ENCODE measurements at places on chromosomes 12 and 14. TPM values are rescaled to one million over a fixed set of nuclear protein-coding genes. Genes with fewer than 3 reads are reported as not detected.

Gene CACNA1C
- 1.4 TPM for total RNA-seq

Gene SLC2A3
- total RNA-seq = 16.3 TPM

Gene OLR1
- total RNA-seq = not detected

Gene PIWIL1
- total RNA-seq = not detected

Gene CD163
- not detected for total RNA-seq

Gene SYNE3
- total RNA-seq = 4.5 TPM

Gene PAX9
- 4.4 TPM for total RNA-seq

Gene SLC35F4
- not detected for total RNA-seq

Gene ABCC9
- not detected for total RNA-seq

Gene SELPLG
- total RNA-seq = 25.3 TPM

Gene SLC5A8
- not detected for total RNA-seq

Gene EML5
- 5.2 TPM for total RNA-seq

Gene GPR68
- total RNA-seq = 0.84 TPM

Gene KCNC2
- not detected for total RNA-seq

Gene SMOC1
- total RNA-seq = not detected

Gene TC2N
- total RNA-seq = not detected

Gene PMEL
- total RNA-seq = 2.4 TPM
